ENCODE measurements at places on chromosomes 13 and 19.

DNA sequence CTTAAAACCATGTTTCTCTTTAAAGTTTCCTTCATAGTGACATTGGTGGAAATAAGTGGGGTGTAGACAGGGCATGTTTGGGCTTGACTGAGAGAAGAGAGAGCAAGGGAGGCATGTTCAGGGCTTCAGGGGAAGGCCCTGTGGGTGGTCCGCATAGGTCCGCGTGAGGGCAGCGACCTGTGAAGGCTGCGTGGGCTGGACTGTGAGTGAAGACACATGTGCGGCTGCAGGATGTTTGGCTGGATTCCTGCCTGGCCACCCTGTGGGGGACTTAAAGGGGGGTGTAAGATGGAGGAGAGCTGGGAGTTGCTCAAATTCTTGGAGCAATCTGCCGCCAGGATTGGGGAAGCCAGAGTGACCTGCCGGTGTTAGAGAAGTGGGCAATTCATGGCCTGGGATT is 23.8 kb upstream of the KLF12 start:
- no peak for DNase-seq

- DNase-seq, result no peak
Observed at GRCh38 chr19:7910321-7911161, 4.1 kb upstream of the TGFBR3L start.

- DNase-seq, result no peak
Observed at GRCh38 chr13:74289107-74289506, 154.9 kb upstream of the KLF12 start.

DNA sequence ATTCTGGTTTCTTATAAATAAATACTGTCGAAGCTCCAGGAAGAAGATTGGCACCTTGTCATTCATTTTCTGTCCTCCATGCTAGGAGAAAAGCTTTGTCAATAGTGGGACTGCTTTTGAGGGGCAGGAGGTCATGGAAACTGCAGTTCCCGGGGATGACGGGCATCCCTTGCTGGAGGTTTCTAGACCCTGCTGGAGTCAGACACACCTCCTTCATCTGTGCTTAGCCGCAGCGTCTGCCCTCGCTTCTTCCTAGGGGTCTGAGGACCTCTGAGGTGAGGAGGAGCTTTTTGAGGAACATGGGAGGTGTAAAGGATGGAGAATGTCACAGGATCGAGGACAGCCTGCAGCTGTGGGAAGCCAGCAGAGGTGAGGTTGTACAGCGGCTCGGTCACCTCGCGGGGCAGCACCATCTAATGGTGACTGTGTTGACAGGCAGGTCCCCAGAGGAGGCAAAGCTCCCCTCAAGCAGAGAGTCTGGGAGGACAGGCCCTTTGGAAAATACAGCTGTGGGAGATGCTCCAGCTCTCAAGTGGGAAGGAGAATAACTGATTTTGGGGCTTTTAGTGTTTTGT is 172.7 kb upstream of the RNF113B start:
- DNase-seq, result no peak

DNA sequence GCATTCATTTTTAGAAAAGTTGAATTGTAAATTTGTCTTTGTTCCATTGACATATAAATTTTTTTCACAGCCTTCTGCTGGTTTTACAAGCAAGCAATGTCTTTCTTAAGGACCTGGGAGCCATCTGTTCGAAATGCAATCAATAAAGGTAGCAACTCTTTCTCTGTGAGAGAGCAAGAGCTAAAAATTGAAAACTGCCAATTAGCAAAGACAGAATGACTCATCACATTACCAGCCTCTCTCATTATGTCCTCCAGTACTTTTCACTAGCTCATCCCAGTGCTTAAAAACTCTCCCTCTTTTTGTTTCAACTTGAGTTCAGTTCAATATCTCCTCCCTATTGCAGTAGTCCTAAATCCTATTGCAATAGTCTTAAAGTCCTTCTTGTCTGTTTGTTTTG is 760.7 kb upstream of the SLITRK6 start:
- DNase-seq, result no peak

DNA sequence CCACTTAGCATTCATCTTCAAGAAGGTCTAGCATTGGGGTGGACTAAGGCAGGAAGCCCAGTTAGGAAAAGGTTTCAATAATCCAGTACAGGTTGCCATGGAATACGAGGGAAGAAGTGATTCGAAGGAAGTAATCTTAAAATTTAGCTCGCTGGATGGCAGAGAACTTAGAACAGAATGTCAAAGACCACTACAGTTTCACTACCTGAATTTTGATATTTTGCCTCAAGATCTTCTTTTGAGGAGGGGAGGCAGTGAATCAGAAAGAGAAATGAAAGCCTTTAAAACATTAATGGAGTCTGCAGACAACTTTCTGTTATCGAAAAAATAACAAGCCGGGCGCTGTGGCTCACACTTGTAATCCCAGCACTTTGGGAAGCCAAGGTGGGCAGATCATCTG is 7.0 kb upstream of the RAB8A start:
- no peak for DNase-seq

- no peak for DNase-seq
Observed at GRCh38 chr19:45409557-45409920, 3.1 kb downstream of the POLR1G start.
